Right cardiac atrium (tissue), 5 donors: ENCODE measurements at places on chromosomes 1 and 21. TPM values are rescaled to one million over a fixed set of nuclear protein-coding genes. Genes with fewer than 3 reads are reported as not detected.

- peak; percentile 78 for DNase-seq
Measured at GRCh38 chr21:46188226-46189212, 4.3 kb upstream of the SPATC1L start.

GRCh38 chr1:84141182-84142003 is 2.7 kb upstream of the PRKACB start:
- no peak for DNase-seq

- DNase-seq = no peak
Measured at GRCh38 chr1:156500543-156500792, at the start of gene MEF2D. Gene MEF2D, minus strand, starts transcription at chr1:156500775. Its CDS starts 17,483 bp downstream, at chr1:156483292.

DNA sequence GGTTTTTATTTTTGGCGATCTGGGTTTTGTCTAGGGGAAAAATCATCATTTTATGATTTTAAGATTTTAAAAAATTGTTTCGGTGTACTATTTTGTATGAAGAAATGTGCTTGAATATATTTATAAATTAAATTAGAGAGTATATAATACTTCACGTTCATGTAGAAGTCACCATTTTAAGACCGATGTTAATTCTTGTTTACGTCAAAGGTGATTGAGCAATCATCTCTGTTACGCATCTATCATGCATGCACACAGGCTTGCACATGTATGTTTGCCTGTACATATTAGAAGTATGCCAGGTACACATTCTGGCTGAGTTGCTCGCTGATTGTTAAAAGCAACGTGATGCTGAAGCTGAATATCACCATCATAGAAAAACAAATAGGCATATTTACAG is 54.7 kb downstream of the DYRK1A start:
- no peak for DNase-seq

DNA sequence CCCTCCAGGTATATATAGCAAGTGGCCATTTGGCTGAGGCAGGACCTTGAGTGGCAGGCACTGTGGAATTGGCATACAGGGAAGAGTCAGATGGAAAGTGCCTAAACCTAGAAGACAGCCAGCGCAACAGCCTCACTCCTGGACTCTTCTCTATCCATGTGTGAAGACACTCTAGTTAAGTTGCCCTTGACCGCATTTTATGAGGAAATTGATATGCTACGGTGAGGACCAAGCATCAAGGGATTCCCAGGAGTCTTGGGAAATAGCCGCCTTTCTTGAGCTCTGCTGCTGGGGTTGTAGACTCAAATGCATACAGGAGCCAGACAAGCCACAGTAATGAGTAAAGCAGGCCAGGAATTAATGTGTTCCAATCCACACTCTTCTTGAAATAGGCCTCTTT is 145.9 kb upstream of the KAZN start:
- DNase-seq = no peak

- DNase-seq = no peak
Measured at GRCh38 chr1:52080014-52080415, 23.9 kb downstream of the BTF3L4 start.

DNA sequence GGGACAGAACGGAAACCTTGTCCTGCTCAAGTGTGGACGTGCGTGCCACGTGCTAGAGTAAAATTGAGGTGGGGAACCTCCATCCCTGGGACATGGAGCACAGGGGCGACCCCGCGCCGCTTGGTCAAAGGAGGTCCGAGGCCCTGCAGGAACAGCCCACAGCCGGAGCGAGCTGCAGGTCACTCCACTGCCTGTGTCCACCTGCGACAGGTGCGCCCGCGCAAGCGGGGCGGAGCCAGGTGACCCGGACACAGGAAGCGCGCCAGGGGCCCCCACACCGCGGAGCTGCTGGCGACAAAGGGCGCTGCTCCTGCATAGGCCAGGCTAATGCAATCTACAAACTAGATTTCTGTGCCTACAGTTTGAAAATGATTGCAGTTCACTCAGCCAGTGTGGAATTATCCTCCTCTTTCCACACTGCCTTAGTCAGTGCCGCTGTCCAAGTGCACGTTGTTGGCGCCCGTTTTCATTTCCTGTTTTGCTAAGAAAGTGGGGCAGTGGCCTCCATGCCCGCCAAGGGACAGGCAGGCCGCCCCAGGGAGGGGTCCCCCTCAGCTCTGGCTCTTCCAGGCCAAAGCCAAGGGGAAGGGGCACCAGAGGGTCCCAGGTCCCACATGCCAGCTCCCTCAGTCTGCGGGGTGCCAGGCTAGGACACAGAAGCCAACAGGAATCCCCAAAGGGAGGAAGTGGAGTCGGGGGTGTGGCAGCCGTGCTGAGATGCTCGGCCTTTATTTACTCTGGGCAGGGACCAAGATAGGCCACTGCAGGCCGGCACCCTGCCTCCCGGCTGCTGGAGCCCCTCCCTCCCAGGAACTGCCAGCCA is 4.3 kb upstream of the NADK start:
- DNase-seq = peak; percentile 77

Gene ST6GALNAC3
- total RNA-seq = 18.2 TPM

Gene FAM151A
- total RNA-seq = not detected
